ENCODE measurements at places on chromosomes 12 and 14.

GRCh38 chr12:57543581-57543980 is 3.4 kb downstream of the DCTN2 start:
- DNase-seq, result no peak

- no peak for DNase-seq
These were observed 36.9 kb upstream of the NCOR2 start for GRCh38 chr12:124604264-124604680.

- no peak for DNase-seq
These were observed 365.5 kb downstream of the CCDC91 start for GRCh38 chr12:28555748-28556147.

DNA sequence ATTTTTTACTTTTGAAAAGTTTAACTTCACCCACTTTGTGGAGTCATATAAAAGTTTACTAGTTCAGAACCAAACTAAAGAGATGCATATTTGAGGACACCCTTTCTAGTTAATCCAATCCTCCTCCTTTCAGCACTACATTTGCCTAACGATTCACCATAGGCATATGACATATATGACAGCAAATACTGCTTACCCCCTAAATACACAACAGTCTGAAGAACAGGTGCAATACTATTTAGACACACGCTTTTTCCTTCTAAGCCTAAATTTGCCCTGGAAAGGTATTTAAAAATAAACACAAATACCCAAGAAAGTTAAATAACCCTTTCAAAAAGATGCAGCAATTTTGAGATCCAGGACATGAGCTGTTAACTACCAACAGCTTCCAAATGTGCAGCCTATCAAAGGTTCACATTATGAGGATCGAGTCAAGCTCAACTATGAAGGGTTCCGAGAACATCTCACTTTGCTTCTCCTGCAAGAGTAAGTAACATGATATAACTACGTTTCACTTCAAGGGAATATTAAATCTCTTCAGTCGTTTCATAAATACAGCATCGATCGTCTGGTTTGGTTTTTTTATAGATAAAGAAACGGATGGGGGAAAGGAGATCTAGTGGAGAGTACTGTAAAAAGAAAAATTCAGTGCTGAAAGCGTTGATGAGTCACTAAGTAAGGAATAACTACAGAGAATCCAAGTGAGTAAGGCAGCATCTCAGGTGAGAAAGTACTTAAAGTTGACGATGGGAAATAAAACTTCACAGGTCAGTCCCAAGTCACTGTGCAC is 677 bp upstream of the AP4S1 start:
- no peak for DNase-seq

GRCh38 chr14:52840877-52841276 is 49.5 kb upstream of the GNPNAT1 start:
- DNase-seq, result no peak

DNA sequence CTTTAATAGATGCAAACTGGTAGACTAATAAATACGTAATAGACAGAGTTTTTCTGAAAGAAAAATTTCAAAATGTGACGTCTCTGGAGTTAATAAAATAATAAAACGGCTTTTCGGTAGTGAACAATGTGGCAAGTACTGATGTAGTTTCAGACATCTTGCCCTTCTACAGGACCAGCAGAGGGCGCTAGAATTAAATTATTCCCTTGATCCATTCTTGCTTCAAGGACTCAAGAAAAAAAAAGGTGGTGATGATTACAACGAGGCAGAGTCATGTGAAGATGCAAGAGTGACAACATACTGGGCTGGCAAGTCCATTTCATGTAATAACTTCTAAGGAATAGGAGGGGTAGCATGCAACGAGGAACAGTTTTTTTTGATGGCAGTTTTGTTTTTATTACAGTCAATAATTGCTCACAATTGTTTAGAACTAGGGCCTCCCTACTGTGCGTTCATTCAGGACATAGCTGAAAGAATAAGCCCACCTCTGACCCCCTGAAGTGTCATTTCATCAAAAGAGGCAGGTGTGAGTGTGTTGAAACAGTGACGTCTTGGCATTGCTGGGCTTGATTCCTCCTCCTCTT is 101.0 kb upstream of the GZMB start:
- peak; percentile 67 for DNase-seq
